Heart left ventricle (tissue), 16 donors: ENCODE measurements at places on chromosomes 13 and 19. TPM values are rescaled to one million over a fixed set of nuclear protein-coding genes. Genes with fewer than 3 reads are reported as not detected.

- DNase-seq, result no peak
These were observed 22.3 kb upstream of the DOCK9 start for GRCh38 chr13:99000137-99000536.

DNA sequence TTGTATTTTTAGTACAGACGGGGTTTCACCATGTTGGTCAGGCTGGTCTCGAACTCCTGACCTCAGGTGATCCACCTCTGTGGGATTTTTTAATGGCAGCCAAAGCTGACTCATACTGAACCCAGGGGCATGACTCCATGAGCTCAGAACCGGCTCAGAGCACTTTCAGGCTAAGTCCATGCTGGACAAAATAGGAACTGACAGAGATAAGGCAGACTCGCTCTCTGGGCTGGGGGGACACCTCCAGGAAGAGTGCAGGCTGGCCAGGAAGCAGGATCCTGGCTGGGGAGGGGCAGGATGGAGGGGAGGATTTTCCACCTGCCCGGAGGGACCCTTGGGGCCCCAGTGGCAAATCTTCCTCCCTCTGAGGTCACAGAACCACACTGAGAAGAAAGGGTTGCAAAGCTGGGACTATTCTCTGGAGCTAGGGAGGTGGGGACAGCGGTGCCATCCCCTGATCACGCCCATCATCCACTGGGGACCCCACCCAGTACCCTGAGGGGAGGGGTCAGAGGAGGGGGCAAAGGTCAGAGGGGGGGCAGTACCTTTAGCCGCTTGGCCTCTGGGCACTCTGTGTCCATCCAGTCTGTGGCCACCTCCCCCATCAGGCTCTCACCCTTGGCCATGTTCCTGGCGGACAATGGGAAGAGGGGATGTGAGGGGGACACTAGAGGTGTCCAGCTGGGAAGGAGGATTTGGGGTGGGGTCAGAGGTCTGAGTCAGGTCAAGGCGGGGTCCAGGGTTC, 31.1 kb downstream of the NOTCH3 start:
- DNase-seq, result no peak

- peak; percentile 74 for DNase-seq
These were observed 2.9 kb upstream of the C19orf85 start for GRCh38 chr19:55467236-55468053.

FFAR3 gene
- not detected for total RNA-seq

SLC15A1 gene
- total RNA-seq, result not detected

TNNT1 gene
- 58.6 TPM for total RNA-seq
